Foreskin keratinocyte (primary cell): ENCODE measurements at places on chromosomes 1 and 21. TPM values are rescaled to one million over a fixed set of nuclear protein-coding genes. Genes with fewer than 3 reads are reported as not detected.
A peak's percentile ranks its signal among the peaks of the same experiment; 100 is the strongest.

Gene PRKCZ
- 26.0 and 28.3 TPM in 2 replicates for total RNA-seq

Gene PWP2
- 2.4 and 23.6 TPM in 2 replicates for total RNA-seq

Gene MROH7
- total RNA-seq, result not detected in 2 replicates

Gene APCS
- not detected in 2 replicates for total RNA-seq

Gene TMEM82
- not detected in 2 replicates for total RNA-seq

Gene IGSF9
- 9.7 and 11.9 TPM in 2 replicates for total RNA-seq

Gene RXFP4
- total RNA-seq, result not detected in 2 replicates

- DNase-seq, result no peak
These were observed 438.5 kb upstream of the PLXNA2 start for GRCh38 chr1:208682664-208683013.

DNA sequence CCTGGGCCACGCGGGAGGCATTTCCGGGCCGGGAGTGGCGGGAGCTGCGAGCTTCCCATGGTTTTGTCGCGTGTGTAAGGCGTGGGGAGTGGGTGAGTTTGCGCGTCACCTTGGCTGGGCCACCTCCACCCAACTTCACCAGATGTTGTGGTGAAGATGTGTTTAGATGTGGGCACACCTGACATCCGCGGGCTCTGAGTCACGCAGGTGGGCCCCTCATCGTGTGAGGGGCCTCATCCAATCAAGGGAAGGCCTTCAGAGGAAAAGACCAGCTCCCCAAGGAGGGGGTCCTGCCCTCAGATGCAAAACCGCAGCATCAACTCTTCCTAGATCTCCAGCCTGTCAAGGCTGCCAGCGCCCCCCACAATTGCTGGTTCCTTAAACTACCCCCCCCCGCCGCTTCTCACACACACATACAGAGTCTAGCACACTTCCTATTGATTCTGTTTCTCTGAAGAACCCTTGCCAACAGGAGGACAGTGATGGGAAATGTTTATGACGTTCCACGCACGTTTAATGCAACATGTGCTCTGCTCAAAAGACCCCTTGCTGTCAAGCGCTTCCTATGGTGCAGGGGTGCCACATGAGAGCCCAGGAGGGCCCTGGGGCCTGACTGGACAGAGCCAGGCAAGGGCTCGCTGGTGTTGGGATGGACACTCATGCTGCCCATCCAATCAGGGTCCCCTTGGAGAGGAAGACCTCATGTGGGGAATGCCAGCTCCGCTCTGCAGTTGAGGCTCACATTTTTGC lies 11.9 kb downstream of the ACTRT2 start:
- DNase-seq, result no peak

DNA sequence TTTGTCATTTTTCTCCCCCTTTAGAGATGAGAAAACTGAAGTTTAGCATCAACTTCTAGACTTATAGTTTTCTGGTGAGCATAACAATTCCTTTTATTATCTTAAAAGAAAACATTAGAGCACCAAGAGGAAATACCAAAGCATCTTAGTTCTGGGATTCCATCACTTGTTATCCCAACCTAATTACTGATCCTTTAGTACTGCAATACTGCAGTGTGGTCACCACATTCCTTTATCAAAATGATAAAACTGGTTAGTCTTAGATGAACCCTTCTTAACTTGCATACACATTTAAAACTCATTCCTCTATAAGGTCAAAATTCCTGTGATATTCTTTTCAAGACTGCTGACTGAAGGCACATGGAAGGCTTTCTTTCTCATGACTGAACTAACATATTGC lies 23.1 kb downstream of the SOD1 start:
- no peak for DNase-seq

DNA sequence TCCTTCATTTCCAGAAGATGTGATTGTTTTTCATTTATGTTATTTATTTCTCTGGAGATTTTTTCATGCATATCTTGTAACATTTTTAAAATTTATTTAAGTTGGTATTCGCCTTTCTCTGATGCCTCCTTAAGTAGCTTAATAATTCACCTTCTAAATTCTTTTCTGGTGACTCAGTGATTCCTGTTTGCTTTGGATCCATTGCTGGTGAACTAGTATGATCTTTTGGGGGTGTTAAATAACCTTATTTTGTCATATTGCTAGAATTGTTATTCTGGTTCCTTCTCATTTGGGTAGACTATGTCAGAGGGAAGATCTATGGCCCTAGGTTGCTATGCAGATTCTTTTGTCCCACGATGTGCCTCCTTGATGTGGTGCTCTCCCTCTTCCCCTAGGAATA lies 1347.2 kb upstream of the B3GALT2 start:
- peak; percentile 19 for DNase-seq

- no peak for DNase-seq
These were observed 60.0 kb downstream of the MRPS6 start for GRCh38 chr21:34133392-34133791.

- DNase-seq, result no peak
These were observed 290.4 kb downstream of the OLFM3 start for GRCh38 chr1:101706366-101706765.

- DNase-seq, result no peak
These were observed 33.3 kb downstream of the SMG7 start for GRCh38 chr1:183505454-183506089.

DNA sequence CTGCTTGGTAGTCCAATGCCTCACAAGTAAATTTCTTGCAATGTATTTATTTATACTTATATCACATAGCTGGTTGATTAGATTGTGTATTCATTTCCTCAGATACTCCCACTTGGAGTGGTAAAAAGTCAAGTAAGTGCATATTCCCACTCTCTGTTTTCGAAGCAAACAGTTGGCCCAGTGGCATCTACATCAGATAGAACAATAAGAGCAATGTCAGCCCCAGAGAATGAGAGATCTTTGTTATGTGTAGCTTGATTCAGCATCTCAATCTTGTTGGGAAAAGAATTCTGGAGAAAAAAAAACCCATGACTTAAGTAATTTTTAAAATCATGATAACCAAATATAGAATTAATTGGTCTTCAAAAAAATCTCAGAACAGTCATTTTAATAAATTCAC lies 25.5 kb downstream of the RGL1 start:
- DNase-seq, result no peak

GRCh38 chr21:46314441-46315020 lies 9.1 kb downstream of the C21orf58 start:
- no peak for DNase-seq

- DNase-seq, result no peak
These were observed 26.7 kb downstream of the CLSTN1 start for GRCh38 chr1:9797049-9797448.

DNA sequence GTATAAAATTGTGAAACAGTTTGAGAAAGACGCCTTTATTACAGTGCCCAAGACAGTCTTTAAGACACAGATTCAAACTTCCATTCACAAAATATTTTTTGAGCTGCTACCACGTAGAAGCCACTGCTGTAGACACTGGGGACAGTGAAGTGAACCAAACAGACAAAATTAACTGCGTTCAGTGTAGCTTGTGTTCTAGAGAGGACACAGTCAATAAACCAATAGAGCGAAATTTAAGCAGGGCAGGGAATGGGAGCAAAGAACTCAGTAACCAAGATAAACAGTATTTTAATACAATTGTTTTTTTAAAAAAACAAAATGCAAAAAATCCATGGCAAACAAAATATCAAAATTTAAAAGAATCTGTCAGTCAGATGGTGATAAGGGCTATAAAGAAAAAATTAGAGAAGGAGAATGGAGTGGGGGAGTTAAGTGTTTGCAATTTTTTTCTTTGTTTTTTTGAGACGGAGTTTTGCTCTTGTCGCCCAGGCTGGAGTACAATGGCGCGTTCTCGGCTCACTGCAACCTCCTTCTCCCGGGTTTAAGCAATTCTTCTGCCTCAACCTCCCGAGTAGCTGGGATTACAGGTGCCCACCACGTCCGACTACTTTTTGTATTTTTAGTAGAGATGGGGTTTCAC lies 719 bp upstream of the PARS2 start:
- no peak for DNase-seq

DNA sequence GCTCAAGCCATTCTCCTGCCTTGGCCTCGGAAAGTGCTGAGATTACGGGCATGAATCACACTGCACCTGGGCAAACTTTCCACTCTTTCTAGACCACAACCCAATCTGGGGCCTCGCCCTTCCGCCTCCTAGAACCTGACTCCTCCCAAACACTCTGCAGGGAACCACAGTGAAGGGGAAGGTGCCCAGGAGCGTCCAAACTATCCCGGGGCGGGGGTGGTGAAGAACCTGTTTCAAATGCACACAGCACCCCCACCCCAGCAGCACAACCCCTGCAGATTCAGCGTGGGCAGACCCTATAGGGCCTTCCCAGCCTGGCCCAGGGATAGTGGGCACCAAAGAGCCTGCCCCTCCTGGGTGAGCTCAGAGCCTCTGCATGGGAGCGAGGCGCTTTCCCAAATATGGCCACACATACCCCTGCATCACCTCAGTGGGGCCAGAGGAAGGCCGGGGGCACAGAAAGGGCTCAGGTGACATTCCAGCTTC lies 86.9 kb downstream of the STUM start:
- peak; percentile 76 for DNase-seq

GRCh38 chr1:180937624-180938225 lies 25.0 kb downstream of the KIAA1614 start:
- DNase-seq, result no peak

DNA sequence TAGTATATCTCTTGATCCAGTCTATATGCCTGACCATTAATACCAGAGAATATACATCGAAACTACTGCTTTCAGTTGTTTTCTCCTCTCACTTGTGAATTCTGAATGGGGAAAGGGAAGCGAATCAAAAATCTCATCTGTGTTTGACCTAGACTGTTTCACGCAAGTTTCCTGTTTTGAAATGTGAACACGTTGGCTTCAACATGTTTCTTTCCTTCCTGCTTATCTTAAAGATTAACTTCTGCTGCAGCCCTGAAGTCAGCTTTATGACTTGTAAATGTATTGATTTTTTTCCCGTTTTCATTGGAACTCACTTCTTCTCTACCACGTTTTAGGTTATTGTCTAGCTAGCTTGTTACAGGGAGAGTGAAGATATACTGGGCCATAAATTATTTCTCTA lies 49.9 kb downstream of the SNX27 start:
- DNase-seq, result no peak

DNA sequence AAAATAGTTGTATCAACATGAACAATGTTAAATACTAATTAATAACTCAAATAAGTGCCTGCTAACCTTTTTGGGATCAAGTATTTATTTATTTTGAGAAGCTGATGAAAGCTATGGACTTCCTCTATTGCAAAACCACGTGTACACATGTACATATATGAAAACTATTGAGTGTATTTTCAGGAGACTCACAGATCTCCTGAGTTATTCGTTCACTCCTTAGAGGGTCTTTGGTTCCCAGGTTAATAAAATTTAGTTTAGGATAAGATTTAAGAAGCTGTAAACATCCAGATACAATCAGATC lies 130.5 kb downstream of the DISC1 start:
- DNase-seq, result no peak

GRCh38 chr1:53811414-53811851 lies 26.7 kb downstream of the NDC1 start:
- DNase-seq, result peak; percentile 0

DNA sequence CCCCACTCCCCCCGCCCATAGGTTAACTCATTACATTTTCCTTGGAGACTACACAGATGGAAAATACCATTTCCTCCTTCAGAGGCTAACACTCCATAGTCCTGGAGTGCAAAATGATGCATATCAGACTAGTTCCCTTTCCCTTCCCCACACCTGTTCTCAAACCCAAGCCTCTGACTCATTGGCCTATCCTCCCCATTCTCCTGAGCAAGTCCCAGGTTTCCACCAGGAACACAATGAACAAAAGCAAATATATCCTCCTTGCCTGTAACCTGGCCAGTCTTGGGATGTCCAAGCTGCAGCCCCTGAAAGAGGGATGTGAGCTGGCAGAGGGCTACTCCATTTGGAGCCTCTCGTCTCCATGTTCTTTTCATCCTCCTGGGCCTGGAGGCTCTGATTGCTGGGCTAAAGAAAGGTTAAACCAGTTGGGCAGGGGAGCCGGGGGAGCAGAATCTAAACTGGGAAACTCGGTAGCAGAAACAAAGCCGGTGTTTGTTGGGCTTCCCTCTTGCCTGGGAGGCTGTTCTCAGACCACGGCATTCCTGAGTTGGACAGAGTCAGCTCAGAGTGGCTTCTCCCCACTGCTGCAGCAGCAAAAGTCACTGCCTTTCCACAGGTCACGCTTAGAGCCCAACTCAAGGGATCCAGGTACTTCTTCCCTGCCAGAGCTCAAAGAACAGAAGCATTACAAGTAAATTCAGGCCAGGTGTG lies 13.9 kb downstream of the SSR2 start:
- DNase-seq, result peak; percentile 65

DNA sequence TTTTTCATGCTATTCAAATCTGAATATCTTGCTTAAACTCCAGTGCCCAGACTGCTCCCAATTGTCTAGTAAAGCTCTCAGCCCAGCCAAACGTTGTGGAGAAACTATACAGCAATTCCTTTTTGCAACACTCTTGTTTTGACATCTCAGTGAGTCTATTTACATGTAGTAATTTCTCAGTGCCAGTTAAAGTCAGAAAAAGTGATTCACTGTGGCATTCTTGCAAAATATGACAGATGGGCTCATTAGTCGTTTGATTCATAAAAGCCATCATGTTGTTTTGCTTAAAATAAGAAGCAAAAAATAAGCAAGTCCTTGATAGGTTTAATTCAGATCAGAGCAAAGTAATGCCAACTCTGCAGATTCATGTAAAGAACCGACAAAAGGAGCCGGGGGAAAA lies 20.7 kb upstream of the TMPRSS15 start:
- DNase-seq, result peak; percentile 15

DNA sequence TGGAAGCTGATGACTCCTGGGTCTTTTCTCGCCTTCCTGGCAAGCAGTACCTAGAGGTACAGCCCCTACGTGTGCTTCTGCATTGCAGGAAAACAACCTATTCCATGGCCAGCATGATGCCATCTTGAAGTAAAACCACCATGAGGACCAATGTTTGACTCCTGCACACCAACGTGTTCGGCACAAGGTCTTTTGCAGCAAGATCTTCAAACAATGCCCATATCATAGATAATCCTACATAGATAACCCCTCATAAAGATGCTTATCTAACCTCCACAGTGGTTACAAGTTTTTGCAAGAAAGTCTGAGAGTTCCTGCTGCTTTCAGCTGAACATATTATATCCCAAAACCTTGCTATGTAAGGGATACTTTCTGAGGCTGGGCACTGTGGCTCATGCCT lies 141.1 kb upstream of the MAP1LC3C start:
- no peak for DNase-seq

DNA sequence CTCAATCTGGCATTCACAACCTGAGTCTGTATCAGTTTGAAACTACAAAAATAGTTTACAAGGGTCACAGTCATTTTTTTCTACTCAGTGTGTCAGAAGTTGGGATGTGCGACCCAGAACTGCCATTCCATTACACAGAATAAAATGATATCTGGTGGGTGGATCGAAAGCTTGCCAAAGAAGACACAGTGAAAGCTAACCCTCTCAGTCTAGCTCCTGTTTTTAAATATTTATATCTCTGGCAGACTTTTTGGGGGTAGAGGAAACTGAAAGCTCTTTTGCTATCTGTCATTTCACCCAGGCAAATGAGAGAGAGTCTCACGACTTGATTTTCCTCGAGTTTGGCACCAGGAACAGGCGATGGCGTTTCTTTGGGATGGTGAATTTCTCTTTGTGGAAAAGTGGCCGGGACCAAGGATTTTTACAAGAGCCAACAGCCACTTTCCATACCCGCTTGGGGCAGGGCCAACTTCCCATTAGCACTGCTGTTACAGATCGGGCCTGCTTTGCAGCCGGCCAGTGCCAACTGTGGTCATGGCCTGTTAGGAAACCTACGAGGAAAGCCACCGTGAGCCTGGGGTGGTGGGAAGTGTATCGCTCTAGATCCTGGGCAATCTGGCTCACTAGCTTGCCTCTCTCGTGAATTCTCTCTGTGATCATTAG lies 185.5 kb upstream of the NFIA start:
- no peak for DNase-seq
